NCI-H82 (cell line): ENCODE measurements at places on chromosomes 5 and 9.

DNA sequence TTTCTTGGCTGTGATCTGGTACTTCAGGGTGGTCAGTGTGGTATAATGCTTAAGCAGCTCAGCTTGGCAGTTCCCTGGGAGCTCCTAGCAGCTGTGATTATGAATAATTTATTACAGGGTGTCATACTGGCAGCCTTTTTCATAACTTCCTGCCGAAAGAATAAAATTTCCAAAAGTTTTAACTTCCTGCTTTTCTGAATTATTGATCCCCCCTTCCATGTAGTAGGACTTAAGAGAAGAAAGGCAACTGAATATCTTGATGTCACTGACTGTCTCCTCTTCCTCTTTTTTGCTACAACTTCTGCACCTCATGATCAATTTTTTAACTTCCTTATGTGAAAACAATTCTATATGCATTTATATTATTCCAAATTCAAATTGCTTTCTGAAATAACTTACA is 74.3 kb upstream of the SPEF2 start:
- no peak for DNase-seq

- DNase-seq = no peak
Observed at GRCh38 chr9:27627188-27627564, 53.9 kb upstream of the C9orf72 start.

GRCh38 chr9:129023036-129023907 is 4.9 kb downstream of the SH3GLB2 start:
- peak; percentile 94 for DNase-seq

- no peak for DNase-seq
Observed at GRCh38 chr9:123749580-123750202, 180.2 kb downstream of the DENND1A start.

DNA sequence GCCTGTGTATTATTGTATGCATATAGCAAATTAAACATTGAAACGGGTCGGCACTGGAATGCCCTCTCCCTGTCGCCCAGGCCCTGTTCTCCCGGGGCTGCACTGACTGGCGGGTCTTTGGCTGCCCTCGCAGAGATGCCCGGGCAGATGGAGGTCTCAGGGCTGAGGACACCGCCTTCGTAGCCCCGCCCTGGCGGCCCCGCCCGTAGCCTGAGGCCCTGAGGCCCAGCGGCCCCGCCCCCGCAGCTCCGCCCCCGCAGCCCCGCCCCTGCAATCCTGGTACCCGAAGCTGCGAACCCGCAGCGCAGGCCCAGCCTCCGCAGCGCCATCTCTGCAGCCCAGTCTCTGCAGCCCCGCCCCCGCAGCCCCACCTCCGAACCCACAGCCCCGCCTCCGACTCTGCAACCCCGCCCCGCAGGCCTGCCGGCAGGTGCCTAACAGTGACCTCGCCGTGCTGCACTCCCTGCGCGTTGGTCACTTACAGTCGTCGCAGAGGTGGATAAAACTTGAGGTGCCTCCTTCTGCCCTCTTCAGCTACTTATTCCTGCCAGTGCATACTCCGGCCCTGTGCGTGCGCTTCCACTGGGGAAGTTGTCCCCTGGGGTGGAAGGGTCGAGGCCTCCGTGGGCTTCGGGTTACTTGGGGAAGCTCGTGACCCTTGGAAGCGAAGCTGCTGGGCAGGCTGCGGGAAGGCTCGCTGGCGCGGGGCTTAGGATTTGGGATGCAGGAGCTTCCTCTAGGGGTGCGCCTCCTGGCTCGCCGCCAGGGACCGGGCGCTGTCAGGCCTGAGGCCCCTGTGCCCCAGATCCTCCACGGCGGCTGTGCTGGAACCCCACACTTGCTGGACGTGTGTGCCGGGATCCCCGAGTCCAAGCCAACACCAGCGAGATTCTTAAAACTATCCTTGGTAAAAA is 72.3 kb downstream of the ICE1 start:
- DNase-seq = no peak

DNA sequence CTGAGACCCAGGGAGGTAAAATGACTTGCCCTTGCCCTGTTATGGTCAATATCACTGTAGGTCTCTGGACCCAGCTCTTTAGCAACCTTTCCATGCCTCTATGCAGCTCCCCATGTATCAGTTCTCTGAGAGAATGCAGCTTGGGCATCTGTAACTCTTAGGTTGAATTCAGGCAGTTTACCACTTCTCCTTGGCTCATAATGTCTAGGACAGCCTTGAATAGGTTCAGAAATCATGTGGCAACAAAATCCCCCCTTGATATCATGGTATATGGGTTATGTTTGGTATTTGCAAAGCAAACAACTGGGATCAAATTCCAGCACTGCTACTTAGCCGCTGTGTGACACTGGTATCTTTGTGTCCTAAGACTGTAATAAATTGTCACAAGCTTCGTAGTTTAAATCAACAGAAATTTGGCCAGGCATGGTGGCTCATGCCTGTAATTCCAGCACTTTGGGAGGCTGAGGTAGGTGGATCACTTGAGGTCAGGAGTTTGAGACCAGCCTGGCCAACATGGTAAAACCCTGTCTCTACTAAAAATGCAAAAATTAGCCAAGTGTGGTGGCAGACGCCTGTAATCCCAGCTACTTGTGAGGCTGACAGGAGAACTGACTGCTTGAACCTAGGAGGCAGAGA is 10.7 kb upstream of the SUB1 start:
- no peak for DNase-seq

GRCh38 chr9:94772639-94773303 is 46.3 kb downstream of the AOPEP start:
- DNase-seq = no peak

DNA sequence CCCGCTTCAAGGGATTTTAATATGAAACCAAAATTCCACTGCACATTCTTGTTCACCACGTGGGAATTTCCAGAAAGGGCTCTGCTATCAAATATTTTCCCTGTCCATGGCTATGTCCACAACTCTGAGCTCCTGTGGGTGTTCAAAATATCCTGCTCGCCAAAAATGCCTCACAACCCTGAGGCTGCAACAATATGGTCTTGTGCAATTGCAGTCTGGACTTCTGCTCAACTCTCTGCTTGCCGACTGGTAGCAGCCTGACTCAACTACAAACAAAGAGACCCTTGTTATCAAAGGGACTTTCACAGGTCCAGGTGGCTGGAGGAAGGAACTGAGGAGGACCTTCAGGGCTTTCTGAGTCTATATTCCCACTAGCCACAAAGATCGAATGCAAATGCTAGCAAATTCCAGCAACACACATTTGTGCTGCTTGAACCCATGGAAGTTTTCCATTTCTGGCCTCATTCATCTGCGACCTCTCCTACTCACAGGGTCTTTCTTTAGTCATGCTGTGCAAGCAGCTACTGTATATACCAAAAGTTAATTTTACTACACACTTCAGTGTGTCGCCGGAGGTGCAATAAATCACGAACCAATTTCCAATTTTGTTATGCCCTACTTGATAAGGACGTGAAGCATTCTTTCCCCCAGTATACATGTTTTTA is 169.2 kb upstream of the SLC30A5 start:
- DNase-seq = no peak

GRCh38 chr5:101253096-101253495 is 350.0 kb upstream of the ST8SIA4 start:
- no peak for DNase-seq

DNA sequence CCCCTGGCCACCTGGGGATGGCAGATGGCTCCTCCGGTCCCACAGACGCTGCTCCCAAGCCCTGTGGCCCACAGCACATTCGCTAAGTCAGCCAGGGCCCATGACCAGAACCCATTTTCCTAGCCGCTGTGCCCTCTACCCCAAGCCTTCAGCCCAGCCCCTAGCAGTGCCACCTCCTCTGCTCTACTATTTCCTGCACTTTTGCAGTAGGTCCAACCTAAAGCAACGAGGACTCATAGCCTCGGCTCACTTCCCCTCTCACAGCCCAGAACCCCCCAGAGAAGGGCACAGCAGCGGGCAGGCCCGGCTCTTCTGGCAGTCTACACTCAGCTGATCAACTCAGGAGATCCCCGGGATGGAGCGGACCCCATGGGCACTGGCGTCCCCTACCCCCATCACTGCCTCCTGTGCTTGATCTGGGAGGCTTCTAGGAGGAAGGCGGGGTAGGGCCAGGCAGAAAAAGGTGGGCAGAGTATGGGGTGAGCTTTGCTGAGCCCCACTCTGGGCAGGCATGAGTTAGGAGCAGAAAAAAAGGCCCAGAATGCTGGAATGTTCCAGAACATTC is 111.2 kb downstream of the ZNF354C start:
- DNase-seq = peak; percentile 29

DNA sequence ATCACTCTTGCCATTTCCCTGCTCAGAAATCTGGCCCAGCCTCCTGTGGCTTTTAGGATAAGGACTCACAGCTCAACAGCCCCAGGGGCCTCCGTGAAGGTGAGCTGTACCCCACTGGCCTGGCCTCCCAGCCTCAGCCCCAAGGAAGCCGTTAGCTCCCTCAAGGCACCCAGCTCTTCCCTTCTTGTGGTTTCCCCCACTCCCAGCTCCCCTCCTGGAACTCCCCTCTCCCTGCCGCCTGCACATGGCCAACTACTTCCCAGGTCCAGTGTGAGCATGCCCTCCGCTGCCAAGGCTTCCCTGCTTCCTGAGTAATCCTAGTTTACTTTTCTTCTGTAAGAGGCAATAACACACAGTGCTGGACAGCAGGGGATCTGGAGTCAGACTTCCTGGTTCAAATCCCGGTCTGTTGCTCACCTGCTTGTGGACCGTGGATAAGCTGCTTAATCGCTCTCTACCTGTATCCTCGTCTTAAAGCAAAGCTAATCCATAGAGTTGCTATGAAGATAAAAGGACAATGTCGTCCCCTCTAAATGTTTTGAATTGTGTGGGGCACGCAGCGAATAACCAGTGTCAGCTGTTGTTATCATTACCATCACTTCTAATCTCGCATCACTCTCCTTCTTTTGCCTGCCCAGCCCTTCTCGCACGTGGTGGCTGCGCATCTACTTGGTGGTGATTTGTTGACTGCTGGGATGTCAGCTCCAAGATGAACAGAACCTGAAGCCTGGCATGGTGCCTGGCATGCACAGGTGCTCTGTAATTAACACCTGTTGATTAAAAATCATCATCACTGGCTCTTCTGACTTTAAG is 86.6 kb downstream of the C5orf15 start:
- peak; percentile 59 for DNase-seq
